ENCODE measurements at places on chromosomes 4 and X. TPM values are rescaled to one million over a fixed set of nuclear protein-coding genes. Genes with fewer than 3 reads are reported as not detected.

ATP5ME gene
- polyA plus RNA-seq, result 154 TPM

DNA sequence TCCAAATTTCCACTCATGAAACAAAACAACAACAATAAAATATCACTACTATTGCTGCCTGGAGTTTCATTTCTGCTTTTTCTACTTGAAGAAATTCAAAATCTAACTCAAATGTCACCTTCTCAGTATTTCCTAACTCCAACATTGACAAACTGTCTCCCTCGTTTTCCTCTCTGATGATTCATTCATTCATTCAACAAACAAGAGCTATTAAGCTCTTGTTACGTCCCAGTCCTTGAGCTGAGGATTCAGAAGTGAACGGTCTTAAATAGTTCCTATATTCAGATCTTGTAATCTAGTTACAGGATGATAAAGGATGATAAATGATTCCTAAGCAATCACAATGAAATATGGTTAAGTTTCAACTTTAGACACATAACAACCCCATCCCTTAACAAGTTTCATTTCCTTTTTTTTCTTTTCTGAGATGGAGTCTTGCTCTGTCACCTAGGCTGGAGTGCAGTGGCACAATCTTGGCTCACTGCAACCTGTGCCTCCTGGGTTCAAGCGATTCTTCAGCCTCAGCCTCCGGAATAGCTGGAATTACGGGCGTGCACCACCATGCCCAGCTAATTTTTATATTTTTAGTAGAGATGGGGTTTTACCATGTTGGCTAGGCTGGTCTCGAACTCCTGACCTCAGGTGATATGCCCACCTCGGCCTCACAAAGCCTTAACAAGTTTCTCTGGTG is 1.7 kb downstream of the SLC9B2 start:
- peak; percentile 92 for DNase-seq
- H3K27ac ChIP-seq, result peak overlapping the region; percentile 17
- peaks cover 33% of the 10 kb centered on the region for H3K4me1 ChIP-seq
- H3K4me3 ChIP-seq, result no peak overlapping the region

GRCh38 chrX:97322401-97322800 is 438.7 kb downstream of the RPA4 start:
- H3K4me3 ChIP-seq, result no peak overlapping the region
- H3K36me3 ChIP-seq, result no peaks in the 10 kb centered on the region
- DNase-seq, result no peak
- no peaks in the 10 kb centered on the region for H3K27me3 ChIP-seq

GRCh38 chr4:17997129-17997528 is 24.4 kb downstream of the LCORL start:
- DNase-seq, result no peak
- H3K36me3 ChIP-seq, result no peaks in the 10 kb centered on the region
- H3K4me3 ChIP-seq, result no peak overlapping the region
- H3K27ac ChIP-seq, result no peak overlapping the region

Data from CD14-positive monocyte (primary cell).